Uterine smooth muscle cell (primary cell): ENCODE measurements at places on chromosomes 5 and 9. TPM values are rescaled to one million over a fixed set of nuclear protein-coding genes. Genes with fewer than 3 reads are reported as not detected.

The TAF11L5 gene
- total RNA-seq: not detected in 2 replicates

The C7 gene
- total RNA-seq: 0.12 TPM in 1 of 2 replicates, not detected in the other

The DPH7 gene
- 27.4 and 29.8 TPM in 2 replicates for total RNA-seq

The TXNDC8 gene
- not detected in 2 replicates for total RNA-seq

The WHRN gene
- total RNA-seq: 1.5 and 3.4 TPM in 2 replicates

The PLPPR1 gene
- not detected in 2 replicates for total RNA-seq

The SLCO4C1 gene
- under 0.01 TPM in 2 replicates for total RNA-seq

The GGTA1 gene
- total RNA-seq: under 0.01 TPM in 1 of 2 replicates, not detected in the other

The NR5A1 gene
- not detected in 2 replicates for total RNA-seq

The TTC39B gene
- total RNA-seq: 17.5 and 31.7 TPM in 2 replicates

The C9orf153 gene
- 0.25 TPM in 1 of 2 replicates, not detected in the other for total RNA-seq

The CCL21 gene
- not detected in 2 replicates for total RNA-seq

The CDC25C gene
- total RNA-seq: 3.4 and 22.4 TPM in 2 replicates

The TMEM171 gene
- 0.62 and 3.0 TPM in 2 replicates for total RNA-seq

The COL27A1 gene
- 7.6 and 9.1 TPM in 2 replicates for total RNA-seq

The DMRT3 gene
- total RNA-seq: not detected in 2 replicates

The MRPL22 gene
- 26.4 and 28.0 TPM in 2 replicates for total RNA-seq

The LRRC26 gene
- not detected in 2 replicates for total RNA-seq

The MOB3B gene
- total RNA-seq: 0.12 and 0.33 TPM in 2 replicates

The ENTREP1 gene
- total RNA-seq: not detected in 2 replicates

The CAMK2A gene
- total RNA-seq: 1.4 and 1.8 TPM in 2 replicates

The GABRA1 gene
- total RNA-seq: not detected in 2 replicates

The HINT1 gene
- 160 and 174 TPM in 2 replicates for total RNA-seq

The SLC26A2 gene
- 16.5 and 18.2 TPM in 2 replicates for total RNA-seq

The C5orf52 gene
- total RNA-seq: not detected in 2 replicates

The MPDZ gene
- total RNA-seq: 50.7 and 73.9 TPM in 2 replicates

The TAF1L gene
- total RNA-seq: under 0.01 TPM in 2 replicates

The DTWD2 gene
- total RNA-seq: 2.9 and 7.5 TPM in 2 replicates

The KIF20A gene
- 31.1 and 126 TPM in 2 replicates for total RNA-seq

The FOXE1 gene
- not detected in 2 replicates for total RNA-seq

The MEF2C gene
- total RNA-seq: 10.9 and 17.7 TPM in 2 replicates

The IL5 gene
- total RNA-seq: not detected in 2 replicates

The KCNT1 gene
- total RNA-seq: not detected in 2 replicates

The ARL14EPL gene
- 0.89 TPM in 1 of 2 replicates, not detected in the other for total RNA-seq

The RFESD gene
- total RNA-seq: 3.5 and 4.0 TPM in 2 replicates

The PLPP7 gene
- total RNA-seq: 7.9 and 10.2 TPM in 2 replicates

The SPATA31C1 gene
- not detected in 2 replicates for total RNA-seq

The NEUROG1 gene
- total RNA-seq: not detected in 2 replicates

The SHLD3 gene
- total RNA-seq: 4.4 and 5.0 TPM in 2 replicates

The HTR4 gene
- not detected in 2 replicates for total RNA-seq

The GPR150 gene
- total RNA-seq: 0.12 and 0.33 TPM in 2 replicates
